ENCODE measurements at places on chromosomes 3 and 15. TPM values are rescaled to one million over a fixed set of nuclear protein-coding genes. Genes with fewer than 3 reads are reported as not detected.

- H3K27ac ChIP-seq = peak overlapping the region; percentile 5
- no peak overlapping the region for H3K4me3 ChIP-seq
- H3K4me1 ChIP-seq = no peaks in the 10 kb centered on the region
- no peaks in the 10 kb centered on the region for H3K27me3 ChIP-seq
- no peaks in the 10 kb centered on the region for H3K36me3 ChIP-seq
- DNase-seq = peak; percentile 37
These were observed 76.8 kb upstream of the CD96 start for GRCh38 chr3:111465081-111465670.

The ANAPC13 gene
- 62.3 TPM for total RNA-seq

The FETUB gene
- 0.04 TPM for total RNA-seq

DNA sequence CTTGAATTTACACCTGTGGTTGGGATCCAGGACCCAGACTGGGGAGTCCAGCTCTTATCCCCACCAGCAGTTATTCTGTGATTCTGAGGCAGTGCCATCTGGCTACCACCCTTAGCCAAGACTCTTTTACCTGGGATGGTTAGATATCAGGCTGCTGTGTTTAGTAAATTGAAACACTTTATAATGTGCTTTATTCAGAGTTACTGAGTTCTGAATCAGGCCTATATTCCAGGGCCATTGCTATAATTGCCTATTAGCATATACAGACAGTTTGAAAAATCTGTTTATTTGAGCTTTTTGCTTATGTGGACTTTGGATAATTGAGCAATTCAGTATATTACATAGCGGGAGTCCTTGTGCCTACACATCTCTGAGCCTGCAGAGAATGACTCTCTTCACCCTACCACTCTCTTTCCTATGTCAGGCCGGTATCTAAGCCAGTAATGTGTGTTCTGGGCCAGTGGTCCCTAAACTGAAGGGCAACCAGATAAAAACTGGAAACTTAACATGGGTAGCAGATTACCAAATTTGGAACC, 45.4 kb upstream of the TRAK1 start:
- no peak overlapping the region for H3K4me3 ChIP-seq
- no peaks in the 10 kb centered on the region for H3K36me3 ChIP-seq
- peak overlapping the region; percentile 65 for H3K27ac ChIP-seq
- H3K4me1 ChIP-seq = peaks cover 41% of the 10 kb centered on the region

DNA sequence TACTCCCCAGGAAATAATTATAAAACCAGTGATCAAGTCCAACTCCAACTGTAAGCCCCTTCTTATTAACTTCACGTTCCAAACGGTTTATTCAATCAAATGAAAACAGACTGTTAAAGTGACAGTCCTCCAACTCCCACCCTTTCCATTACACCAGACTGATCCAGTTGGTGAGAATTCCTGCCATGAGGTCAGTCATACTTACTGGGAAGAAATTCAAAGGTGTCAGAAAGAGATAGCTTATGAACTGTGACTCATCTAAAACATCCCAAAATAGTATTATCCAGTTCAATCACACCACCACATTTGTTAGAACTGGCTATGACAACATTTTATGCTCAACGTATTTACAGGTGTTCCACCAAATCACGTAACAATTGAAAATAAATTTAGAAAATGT, 19.5 kb downstream of the SMARCC1 start:
- H3K27me3 ChIP-seq = no peaks in the 10 kb centered on the region
- H3K4me1 ChIP-seq = no peaks in the 10 kb centered on the region
- no peak overlapping the region for H3K4me3 ChIP-seq
- no peak overlapping the region for H3K27ac ChIP-seq

- H3K4me1 ChIP-seq = no peaks in the 10 kb centered on the region
- H3K27me3 ChIP-seq = no peaks in the 10 kb centered on the region
- no peak overlapping the region for H3K27ac ChIP-seq
- no peaks in the 10 kb centered on the region for H3K36me3 ChIP-seq
These were observed 115.2 kb upstream of the DAZL start for GRCh38 chr3:16720367-16720940.

The CHRNB4 gene
- 0.09 TPM for total RNA-seq

- no peak overlapping the region for H3K27ac ChIP-seq
- no peak for DNase-seq
- H3K4me3 ChIP-seq = no peak overlapping the region
- H3K4me1 ChIP-seq = no peaks in the 10 kb centered on the region
These were observed 257.4 kb downstream of the SV2B start for GRCh38 chr15:91357486-91357885.

The ANXA2 gene
- 557 TPM for total RNA-seq

DNA sequence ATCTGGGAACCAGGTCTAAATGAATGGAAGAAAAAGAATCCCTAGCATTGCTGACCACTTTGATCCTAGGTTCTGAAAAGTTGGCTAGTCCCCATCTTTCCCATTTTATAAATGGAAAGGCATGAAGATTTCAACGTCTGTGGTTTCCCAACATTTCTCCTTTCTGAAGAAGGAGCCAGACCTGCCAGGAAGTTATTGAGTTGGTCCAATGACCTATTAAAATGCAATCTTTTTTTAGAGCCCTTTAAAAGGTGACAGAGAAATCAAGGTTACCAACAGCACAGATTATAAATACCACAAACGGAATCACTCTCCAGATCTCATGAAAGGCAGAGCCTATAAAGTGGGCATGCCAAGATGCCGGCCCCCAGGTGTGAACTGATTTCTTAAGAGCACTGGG, 505.6 kb upstream of the THBS1 start:
- no peak overlapping the region for H3K27ac ChIP-seq
- DNase-seq = no peak
- no peaks in the 10 kb centered on the region for H3K36me3 ChIP-seq
- H3K4me3 ChIP-seq = no peak overlapping the region
- H3K27me3 ChIP-seq = peaks cover 2% of the 10 kb centered on the region

DNA sequence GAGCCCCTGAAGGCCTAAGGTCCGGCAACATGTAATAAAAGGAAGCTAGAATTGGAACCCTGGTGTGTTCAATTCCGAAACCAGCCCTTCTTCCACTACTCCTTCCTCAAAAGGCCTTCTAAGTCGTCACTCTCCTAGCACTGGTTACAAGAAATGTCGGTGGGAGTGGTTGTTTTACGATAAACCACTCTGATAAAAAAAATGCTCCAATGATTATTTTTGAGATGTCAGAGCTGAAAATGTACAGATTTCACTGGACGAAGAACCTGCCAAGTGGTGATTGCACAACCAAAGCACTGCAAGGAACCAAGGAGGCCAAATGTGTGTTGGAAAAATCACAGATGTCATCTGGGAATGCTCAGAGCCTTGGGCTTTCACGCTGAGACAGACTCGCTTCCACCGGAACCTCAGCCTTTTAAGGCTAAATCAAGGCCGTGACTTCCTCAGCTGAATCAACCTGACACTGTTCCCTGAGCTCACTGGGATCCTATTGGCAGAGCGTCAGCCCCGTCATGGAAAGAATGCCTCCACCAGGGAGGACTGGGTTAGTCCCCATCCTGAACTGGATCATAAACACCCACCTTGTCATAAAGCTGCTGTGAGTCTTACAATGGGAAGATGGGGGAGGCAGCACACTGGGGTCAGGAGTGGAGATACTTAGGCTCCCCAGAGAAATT, 108.1 kb upstream of the THBS1 start:
- peak; percentile 98 for DNase-seq
- H3K27ac ChIP-seq = peak overlapping the region; percentile 96
- H3K4me3 ChIP-seq = no peak overlapping the region
- no peaks in the 10 kb centered on the region for H3K27me3 ChIP-seq

The FANCD2OS gene
- not detected for total RNA-seq

- peaks cover 13% of the 10 kb centered on the region for H3K27me3 ChIP-seq
- DNase-seq = no peak
- no peak overlapping the region for H3K4me3 ChIP-seq
These were observed 8.4 kb downstream of the PROK2 start for GRCh38 chr3:71776538-71776937.

- peaks cover 8% of the 10 kb centered on the region for H3K36me3 ChIP-seq
- no peaks in the 10 kb centered on the region for H3K27me3 ChIP-seq
- H3K27ac ChIP-seq = no peak overlapping the region
- no peaks in the 10 kb centered on the region for H3K4me1 ChIP-seq
- peak; percentile 70 for DNase-seq
These were observed 24.6 kb upstream of the RSL24D1 start for GRCh38 chr15:55221090-55222011.

GRCh38 chr3:57624801-57625200, 27.7 kb upstream of the ARF4 start:
- no peak overlapping the region for H3K4me3 ChIP-seq
- no peaks in the 10 kb centered on the region for H3K27me3 ChIP-seq
- no peaks in the 10 kb centered on the region for H3K4me1 ChIP-seq
- H3K36me3 ChIP-seq = peaks cover 14% of the 10 kb centered on the region

The MYEF2 gene
- 2.8 TPM for total RNA-seq

The NR2E3 gene
- 3.4 TPM for total RNA-seq

- no peak overlapping the region for H3K4me3 ChIP-seq
- DNase-seq = peak; percentile 4
- no peak overlapping the region for H3K27ac ChIP-seq
These were observed 143.2 kb downstream of the RAP2B start for GRCh38 chr3:153305189-153305588.

The FGD5 gene
- total RNA-seq = 14.1 TPM

The ASB14 gene
- total RNA-seq = 0.18 TPM

Data from muscle of leg (tissue), 16 donors.